Motor neuron (in vitro differentiated cells): ENCODE measurements at places on chromosomes 12 and 14.

DNA sequence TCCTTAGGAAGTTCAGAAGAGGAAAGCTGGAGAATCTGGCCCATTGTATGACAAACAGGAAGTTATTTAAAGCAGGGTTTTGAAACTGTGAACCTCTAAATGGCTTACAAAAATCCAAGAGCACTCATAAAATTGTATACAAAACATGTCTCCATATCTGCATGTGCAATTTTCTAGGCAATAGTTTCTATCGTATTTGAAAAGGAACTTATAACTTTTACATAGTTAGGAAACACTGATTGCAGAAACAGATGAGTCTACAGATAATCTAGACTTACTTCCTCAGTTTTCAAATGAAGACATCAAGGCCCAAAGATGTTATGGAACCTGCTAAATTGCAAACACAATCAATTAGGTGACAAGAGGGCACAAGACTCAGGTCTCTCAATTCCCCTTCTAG is 53.3 kb upstream of the ETV6 start:
- no peak for ATAC-seq

DNA sequence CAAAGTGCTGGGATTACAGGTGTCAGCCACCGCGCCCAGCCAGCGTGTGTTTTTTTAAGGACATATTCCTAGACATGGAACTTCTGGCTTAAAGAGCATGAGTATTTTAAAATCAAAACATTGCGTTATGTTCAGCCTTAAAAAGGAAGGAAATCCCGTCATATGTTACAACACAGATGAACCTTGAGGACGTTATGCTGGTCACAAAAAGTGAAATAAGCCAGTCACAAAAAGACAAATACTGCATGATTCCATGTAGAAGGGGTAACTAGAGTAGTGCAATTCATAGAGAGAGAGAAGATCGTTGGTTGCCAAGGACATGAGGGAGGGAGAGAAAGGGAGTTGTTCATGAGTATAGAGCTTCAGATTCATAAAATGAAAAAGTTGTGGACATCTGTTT is 53.9 kb downstream of the ACACB start:
- ATAC-seq = no peak

DNA sequence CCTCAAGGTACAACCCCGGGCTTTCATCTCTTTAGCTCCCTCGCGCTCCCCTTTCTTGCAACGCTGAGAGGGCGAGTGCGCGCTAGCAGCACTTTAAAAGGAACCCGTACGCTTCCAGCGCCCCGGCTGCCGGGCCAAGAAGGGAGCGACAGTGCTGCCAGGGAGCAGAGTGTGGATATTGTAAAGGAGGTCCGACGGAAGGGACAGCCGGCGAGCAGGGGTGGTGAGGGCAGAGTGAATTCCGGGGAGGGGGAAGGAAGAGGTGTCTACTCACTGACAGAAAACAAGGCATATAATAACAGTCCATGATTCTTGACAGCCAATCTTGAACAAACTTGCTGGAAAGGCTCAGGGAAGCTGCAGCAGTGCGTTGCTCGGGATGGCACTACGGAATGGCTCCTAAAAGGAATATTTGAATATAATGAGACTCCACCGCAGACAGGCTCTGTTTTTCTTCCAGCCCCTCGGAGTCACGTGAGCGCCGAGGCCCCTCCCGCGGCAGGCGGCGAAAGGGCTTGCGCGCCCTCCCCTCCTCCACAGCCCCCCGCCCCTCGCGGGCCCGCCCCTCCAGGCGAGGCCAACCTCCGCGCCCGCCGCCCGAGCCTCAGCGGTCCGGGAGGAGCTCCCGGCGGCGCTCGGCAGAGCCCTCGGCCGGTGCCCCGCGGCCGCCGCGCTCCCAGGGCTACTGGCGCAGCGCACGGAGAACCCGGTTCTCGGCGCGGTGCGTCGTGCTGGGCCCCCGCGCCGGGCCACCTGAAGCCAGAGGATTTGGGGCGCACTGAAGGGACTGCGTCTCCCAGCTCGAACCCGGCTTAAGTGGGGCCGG is 3.4 kb downstream of the BMP4 start:
- ATAC-seq = peak; percentile 80

- ATAC-seq = no peak
Measured at GRCh38 chr12:27824126-27824842, 44.2 kb upstream of the MANSC4 start.

GRCh38 chr12:89433634-89434033 is 81.3 kb upstream of the DUSP6 start:
- ATAC-seq = no peak

DNA sequence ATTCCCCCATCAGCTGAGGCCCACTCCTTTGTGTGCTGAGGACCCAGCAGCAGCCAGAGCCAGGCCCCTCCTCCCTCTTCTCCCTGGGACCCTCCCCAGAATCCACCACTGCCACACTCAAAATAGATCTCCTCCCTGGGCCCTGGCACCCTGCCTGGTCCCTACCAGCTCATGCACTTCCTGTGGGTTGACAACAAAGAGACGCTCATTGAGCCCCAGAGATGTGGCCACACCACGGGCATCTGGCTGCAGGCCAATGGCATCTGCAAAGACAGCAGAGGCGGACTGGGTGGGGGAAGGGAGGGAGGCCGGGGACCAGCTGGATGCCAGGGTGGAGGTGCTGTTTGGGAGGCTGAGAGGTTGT is 16.0 kb upstream of the ENDOU start:
- no peak for ATAC-seq

DNA sequence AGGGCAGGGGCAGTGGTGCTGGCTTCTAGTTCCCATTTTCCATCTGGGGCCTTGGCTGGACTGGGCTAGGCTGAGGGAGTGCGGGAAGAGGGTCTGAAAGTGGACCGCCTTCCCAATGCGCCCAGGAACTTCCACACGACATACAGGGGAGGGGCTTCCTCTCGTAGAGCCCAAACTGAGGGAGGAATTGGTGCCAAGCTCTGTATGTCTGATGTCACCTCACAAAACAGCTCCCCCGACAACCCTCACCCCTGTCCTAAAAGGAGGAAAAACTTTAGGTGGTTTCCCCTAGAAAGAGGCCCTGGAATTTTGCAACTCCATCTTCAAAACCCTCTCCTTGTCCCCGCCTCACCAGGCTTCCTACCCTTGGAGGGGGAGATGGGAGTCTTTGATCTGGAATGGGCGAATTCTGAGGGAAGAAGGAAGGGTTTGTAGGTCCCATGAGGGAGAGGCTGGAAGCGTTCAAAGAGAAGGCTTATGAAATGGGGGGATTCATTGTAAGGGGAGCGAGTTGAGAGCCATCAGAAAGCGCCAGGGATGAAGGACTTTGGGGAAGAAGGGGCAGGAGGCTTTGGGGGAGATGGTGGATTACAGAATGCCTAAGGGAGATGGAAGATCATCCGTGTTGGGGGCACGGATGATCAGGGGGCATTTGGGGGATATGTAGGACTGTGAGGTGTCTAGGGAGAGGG is 844 bp downstream of the GLTP start:
- ATAC-seq = no peak
